Activated CD4-positive, alpha-beta T cell treated with anti-CD3 and anti-CD28 coated beads for 4 hours (primary cell): ENCODE measurements at places on chromosomes 7 and 10.

GRCh38 chr7:118245267-118246040 lies 20.9 kb downstream of the ANKRD7 start:
- no peak for DNase-seq

GRCh38 chr10:28054228-28054860 lies 55.5 kb upstream of the ODAD2 start:
- DNase-seq, result no peak

- DNase-seq, result no peak
Measured at GRCh38 chr7:85823396-85824080, 636.7 kb upstream of the SEMA3D start.

- no peak for DNase-seq
Measured at GRCh38 chr7:38862666-38863065, 46.3 kb downstream of the VPS41 start.

- DNase-seq, result no peak
Measured at GRCh38 chr10:31758495-31758894, 170.1 kb downstream of the ARHGAP12 start.

DNA sequence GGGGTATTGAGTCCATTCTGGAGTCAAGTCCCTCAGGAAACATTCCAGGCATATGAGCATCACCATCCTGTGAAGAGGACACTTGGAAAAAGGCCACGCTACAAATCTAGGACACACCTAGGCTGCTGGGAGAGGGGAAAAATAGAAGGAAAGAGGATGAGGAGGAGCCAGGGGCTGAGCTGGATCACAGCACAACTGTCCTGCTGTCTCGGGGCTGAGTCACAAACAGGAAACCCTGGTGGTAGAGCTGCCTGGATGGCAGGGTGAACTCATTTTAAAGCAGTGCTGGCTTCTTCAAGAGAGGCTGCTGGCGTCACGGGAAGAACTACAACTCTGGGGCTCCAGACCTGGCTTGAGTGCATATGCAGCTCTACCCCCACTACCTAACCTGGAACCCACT lies 151.5 kb downstream of the RNF216 start:
- peak; percentile 28 for DNase-seq

DNA sequence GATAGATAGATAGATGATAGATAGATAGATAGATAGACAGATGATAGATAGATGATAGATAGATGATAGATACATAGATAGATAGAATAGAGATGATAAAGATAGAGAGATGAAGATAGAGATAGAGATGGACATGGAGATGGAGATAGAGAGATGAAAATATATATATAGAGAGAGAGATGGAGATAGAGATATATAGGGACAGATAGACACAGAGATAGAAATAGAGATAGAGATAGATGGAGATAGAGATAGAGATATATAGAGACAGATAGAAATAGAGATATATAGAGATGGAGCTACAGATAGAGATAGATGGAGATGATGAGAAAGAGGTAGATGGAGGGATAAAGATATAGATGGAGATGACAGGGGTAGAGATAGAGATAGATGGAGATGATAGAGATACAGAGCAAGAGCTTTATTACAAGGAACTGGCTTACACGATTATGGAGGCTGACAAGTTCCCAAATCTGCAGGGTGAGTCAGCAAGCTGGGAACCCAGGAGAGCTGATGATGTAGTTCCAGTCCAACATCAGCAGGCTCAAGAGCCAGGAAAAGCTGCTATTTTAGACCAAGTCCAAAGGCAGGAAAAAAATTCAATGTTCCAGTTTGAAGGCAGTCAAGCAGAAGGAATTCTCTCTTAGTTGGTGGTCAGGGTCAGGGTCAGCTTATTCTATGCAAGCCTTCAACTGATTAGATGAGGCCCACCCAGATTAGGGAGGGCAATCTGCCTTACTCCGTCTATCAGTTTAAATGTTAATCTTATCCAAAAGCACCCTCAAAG lies 37.1 kb downstream of the CAV1 start:
- DNase-seq, result no peak

GRCh38 chr7:99014113-99014985 lies 129.6 kb downstream of the SMURF1 start:
- no peak for DNase-seq

DNA sequence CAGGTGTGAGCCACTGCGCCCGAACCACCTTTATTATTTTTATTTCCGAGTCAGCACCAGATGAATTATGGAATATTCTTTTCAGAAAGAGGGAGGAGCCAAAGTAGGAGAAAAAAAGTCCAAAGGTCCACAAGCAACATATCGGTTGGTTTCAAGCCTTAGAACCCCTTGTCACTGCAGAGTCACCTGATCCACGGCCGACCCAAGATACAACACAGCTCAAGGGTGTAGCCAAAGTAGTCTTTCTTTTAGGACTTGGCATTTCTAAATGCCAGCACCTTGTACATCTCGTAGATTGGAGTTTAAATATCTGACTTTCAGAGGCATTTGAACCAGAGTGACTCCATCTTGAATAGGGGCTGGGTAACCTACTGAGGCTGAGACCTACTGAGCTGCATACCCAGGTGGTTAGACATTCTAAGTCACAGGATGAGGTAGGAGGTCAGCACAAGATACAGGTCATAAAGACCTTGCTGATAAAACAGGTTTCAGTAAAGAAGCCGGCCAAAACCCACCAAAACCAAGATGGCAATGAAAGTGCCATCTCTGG lies 113.9 kb upstream of the ANLN start:
- DNase-seq, result no peak
